NCI-H1930 (cell line): ENCODE measurements at places on chromosomes 7 and 10.
A peak's percentile ranks its signal among the peaks of the same experiment; 100 is the strongest.

DNA sequence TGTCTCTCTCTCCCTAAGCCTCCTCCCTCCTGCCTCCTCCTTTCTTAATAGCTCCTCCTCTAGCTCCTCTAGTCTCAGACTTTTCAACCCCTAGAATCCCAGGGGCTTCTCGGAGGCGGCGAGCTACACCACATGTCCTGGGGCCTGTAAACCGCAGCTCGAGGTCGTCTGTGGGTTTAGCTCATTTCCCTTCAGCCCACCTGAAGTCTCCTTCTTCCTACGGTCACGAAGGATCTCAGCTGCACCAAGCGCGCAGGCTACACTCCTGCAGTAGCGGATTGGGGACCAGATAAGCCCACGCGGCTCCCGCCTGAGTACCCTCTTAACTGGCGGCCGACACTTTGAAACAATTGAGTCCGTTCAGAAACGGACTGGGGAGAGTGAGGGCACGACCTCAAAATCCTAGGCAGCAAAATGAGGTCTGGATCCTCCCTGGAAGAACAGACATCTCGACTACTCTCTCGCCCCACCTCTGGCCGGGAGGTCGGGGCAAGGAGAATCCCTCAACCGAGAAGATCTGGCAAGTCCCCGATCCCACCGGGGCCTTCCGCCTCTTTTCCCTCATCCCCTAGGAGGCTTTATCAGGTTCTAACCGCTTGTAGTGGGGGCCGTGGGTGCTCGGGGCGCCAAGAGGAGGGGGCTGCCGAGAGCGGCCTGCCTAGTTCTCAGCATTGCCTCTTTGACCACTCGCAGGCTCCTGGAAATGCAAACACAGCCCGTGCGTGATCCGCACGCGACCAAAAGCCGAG lies 1.3 kb upstream of the SORCS3 start:
- no peak for DNase-seq

DNA sequence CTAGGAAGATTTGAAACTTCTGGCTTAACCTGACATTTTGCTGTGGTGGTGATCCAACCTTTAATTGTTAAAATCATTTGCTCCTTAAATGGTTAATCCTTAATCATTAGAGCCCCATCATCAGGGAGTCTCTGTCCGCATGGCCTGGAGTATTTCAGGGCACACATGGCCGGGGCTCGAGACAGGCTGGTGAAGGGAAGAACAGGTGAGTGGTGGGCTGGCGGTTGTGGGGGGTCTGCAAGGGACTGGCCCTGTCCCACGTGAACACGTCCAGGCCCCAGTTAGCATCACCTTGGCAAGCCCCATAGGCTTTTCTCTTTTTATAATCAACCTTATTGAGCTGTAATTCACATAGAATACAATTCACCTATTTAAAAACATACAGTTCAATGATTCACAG lies 109.5 kb downstream of the DNAJB6 start:
- no peak for DNase-seq

- no peak for DNase-seq
These were observed 125.3 kb downstream of the EBF3 start for GRCh38 chr10:129838794-129839193.

- no peak for DNase-seq
These were observed 73.4 kb downstream of the LYZL2 start for GRCh38 chr10:30556189-30556588.

DNA sequence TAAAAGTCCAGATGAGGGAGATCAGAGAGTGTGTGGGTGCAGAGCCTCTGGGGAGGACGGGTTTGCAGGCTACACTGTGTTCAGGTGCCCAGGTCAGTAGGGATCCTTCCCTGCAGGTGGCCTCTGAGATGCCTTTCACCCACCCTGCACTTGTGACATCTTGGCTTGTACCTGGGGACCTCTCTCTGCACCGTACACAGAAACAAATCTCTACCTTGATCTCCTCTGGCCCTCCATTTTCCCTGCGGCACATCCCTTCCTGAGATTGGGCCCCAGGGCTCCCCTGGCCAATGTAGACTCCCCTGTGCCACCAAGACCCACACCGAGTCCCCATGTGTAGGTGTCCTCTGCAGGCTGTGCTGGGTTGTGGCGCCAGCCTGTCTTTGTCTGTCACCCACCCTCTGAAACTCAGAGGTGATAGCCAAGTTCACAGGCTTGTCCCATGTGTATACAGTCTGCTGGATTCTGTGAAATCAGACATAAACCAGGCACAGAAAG lies 140.6 kb downstream of the PTPN20 start:
- no peak for DNase-seq

DNA sequence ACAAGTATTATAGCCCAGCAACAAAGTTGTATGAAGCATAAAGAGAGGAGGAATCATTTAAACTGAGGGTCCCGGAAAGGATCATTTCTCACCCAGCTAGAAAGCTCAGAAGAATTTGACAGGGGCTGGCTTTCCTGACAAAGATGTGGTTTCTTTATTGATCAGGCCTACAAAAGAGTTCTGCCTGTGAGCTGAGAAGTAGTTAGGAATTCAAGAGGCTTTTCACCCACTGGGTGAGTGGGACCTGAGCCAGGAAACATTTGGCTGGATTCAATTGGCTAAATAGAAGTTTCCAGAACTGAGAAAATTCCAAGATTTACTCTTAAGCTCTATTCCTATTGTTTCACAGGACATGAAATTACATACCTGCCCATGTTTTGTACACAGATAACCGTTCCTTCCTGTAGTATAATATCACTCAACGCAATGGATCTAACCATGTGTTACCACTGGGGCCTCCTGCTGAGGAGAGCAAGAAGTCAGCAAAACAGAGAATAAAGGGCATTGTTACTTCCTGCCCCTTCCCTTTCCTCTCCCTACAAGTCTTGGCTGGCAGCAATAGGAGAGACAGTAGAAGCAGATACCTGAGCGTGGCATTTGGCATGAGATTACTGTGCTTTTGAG lies 53.9 kb upstream of the PAPSS2 start:
- DNase-seq: no peak

DNA sequence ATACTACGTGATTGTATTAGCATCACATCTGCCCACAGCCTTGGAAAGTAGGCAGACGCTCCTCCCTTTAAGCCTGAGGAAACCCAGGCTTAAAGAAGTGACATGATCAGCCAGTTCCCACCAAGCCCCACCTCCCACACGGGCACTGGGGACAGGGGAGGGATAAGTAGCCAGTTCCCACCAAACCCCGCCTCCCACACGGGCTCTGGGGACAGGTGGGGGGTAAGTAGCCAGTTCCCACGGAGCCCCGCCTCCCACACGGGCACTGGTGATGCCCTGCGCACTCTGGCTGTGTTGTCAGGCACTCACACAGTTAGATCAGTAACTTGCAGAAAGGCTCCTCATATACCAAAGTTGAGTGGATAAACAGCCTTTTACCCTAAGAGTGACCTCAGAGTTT lies 606.8 kb downstream of the PTPRN2 start:
- no peak for DNase-seq

GRCh38 chr7:9874182-9874581 lies 1099.5 kb upstream of the PHF14 start:
- no peak for DNase-seq

DNA sequence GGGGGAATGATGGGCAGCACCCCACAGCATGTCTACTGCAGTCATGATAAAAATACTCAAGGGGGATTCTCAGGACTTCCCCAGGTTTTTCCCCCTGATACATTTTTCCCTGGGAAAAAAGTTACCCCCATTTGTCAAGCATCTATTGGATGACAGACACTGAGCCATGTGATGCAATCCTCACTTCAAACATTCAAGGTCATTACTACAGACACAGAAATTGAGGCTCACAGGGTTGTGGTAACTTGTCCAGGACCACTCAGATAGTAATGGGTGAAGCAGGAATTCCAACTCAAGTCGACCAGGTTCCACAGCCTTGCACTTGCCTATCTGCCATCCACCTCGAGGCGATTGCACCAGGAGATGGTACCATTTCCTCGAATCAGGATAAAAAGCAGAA lies 31.7 kb downstream of the PPP1R3C start:
- no peak for DNase-seq

- DNase-seq: no peak
These were observed 109.4 kb downstream of the ELFN1 start for GRCh38 chr7:1779445-1779844.

DNA sequence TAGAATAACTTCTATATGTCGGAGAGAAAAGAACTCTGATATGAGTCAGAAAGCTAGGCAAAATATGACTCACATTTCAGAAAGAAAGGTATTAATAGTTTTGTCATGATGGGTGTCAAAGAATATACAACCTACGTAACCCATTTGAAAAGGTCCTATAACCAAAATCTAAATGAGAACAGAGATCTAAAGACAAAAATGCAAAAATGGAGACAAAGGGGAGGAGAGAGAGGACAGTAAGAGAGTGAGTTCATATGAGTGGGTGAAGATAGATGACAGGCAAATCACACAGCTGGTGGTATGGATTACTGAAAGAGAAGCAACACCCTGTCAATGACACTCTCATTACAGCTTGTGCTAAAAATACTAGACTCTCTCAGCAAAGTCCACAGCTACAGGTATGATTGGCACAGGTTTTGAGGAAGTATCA lies 25.6 kb downstream of the ANKMY2 start:
- DNase-seq: no peak

DNA sequence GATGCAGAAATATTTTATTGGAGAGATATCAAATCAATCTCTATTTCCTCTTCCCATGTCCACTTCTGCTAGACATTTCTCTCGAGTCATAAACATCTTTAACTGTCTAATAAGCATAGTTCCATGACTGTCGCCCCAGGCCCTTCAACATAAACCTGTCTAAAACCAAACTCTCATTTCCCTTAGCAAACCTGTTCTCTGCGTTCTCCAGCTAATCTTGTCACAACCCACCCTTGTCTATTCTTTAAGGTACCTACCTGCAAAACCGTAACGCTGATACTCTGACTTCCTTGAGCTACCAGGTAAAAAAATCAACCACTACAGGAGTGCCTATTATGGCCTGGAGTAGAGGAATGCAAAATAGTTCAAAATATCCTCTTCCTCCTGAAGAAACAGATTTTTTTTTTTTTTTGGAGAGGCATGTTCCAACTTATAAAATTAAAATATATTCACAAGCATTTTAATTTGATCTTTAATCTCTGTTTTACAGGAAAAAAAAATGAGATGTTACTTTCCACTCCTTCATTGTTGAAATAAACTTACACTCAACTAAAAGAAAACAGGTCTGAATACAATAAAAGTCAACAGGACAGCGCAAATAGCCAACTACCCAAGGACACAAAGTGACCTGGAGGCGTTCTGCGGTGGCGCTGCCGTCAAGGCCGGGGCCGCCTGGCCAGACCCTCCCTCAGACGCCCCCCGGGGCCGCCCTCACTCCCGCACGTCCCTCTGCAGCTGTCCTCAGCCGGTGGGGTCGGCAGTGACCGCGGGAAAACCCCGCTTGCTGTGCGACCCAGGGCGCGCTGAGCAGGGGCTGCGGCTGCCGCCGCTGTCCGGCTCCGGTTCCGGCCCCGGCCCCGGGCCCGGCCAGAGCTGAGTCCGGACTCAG lies 765 bp downstream of the SLC25A40 start:
- DNase-seq: peak; percentile 53

- no peak for DNase-seq
These were observed 41.5 kb downstream of the PRF1 start for GRCh38 chr10:70561070-70561469.

GRCh38 chr7:81560708-81561107 lies 209.1 kb downstream of the HGF start:
- no peak for DNase-seq

DNA sequence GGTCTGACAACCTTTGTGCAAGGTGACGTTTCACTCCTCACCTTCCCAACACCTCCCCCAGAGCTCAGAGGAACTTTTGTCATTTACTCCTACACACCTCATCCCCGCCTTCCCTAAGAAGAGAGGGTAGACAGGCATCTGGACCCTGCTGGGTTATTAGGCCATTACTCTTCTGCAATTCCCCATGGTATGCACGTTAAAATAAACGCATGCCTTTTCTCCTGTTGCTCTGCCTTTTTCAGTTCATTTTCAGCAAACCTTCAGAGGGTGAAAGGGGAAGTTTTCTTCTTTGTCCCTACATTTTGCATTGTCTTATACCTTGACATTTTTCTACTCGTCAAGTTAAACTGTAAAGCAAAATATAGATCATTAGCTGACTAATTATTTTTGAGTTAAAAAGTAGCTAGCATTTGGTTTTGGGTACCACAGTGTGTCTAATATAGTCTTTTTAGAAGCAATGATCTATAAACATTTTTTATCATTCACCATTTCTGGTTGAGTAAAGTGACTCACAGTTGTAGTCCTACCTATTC lies 10.5 kb upstream of the EDRF1 start:
- DNase-seq: no peak

- no peak for DNase-seq
These were observed 113.3 kb downstream of the ARHGAP22 start for GRCh38 chr10:48491392-48492139.

GRCh38 chr10:129642427-129642826 lies 175.4 kb downstream of the MGMT start:
- DNase-seq: no peak

GRCh38 chr10:380313-380940 lies 245.2 kb downstream of the ZMYND11 start:
- no peak for DNase-seq

- no peak for DNase-seq
These were observed 63.0 kb downstream of the PIP4K2A start for GRCh38 chr10:22651276-22651980.

- no peak for DNase-seq
These were observed 167.8 kb downstream of the BAMBI start for GRCh38 chr10:28845009-28845682.

DNA sequence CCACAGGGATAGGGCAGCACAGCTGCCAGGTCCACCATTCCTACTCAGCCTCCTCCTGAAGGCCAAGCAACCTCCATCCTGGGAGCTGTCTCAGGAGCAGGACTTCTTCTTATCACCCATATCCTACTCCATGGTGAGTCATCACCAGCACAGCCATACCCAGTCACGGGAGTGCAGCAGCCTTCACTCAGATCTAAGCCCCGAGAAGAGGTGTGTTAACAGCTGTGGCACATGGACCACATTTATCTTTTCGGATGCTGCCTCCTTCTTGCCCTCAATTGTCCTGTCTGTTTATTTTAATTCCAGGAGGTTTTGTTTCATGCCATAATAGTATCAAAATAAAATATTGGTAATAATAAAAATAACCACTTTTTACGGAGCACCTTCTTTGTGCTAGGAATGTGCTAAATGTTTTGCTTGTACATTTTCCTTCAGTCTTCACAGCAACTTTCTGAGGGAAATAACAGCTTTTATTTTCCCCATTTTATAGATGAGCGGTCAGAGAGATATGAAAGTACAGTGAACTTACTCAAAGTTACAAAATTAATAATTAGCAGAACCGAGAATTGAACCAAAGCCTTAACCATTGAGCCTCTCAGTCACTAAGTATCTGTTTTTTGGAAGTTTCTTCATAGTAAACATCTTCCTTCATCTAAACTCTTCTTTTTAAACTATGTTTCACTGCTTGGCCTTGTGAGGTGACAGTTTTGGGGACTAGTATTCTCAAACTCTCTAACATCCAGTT lies 2.5 kb upstream of the KEL start:
- no peak for DNase-seq

- DNase-seq: no peak
These were observed 494.2 kb upstream of the GALNT17 start for GRCh38 chr7:70637726-70638125.

DNA sequence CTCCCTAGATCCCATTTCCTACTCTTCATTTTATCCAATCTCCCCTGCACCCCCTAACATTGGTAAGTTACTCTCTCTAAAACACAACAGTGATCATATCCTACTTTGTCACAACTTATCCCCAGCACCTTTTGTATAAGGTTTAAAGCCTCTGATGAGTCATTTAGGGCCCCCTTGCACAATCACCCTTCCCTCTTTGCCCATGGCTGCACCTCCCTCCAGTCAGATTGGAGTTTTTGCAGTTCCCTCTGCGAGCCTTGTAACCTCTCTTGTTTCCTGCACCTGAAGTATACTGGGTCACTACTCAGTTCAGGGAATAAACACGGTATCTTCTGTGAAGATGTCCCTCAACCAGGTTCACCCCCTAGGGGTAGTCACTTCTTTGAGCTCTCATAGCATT lies 55.9 kb upstream of the ADRB1 start:
- DNase-seq: no peak
